Neural crest cell (in vitro differentiated cells): ENCODE measurements at places on chromosomes 6 and 20.

DNA sequence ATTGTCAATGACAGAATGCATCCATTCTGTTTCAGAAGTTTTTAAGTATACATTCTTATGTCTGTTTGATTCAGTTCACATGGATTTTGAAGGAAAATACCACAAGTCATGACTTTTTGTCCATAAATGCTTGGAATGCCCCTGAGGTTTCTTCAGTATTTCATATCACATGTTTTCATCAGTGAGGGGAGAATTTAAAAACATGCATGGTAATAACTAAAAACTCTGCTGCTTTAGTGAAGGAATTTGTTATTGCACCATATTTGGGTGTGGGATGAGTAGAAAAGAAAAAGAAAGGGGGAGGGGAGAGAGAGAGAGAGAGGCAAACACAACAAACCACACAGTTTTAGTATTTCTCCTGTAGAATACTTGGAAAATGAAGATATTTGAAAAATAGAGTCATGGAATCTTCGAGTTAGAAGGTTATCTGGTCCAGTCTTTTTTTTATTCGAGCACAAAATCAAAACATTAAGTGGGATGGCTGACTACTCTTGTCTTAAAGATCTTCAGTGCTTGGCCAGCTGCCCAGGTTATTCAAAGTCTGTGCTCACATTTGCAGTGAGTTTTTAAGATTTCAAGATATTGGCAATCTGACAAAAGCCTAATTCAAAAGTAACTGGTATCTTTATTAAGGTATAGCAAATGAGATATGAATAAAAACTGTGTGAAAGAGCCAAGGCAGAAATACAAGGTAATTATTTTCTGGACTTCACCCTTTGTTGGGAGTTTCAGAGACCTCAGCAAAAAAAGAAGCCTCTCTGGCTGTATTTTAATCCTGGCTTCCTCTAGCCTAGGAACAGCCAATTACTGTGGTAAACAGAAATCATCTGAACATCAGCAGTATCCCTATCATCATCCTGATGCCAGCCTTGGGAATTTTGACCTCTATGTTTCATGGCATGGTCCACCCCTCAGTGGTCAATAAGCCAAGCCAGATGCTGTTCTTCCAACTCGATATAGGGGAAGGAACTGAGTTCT lies 687.9 kb upstream of the CITED2 start:
- no peak for DNase-seq

- no peak for DNase-seq
Observed at GRCh38 chr6:168024951-168025510, 27.6 kb downstream of the KIF25 start.

DNA sequence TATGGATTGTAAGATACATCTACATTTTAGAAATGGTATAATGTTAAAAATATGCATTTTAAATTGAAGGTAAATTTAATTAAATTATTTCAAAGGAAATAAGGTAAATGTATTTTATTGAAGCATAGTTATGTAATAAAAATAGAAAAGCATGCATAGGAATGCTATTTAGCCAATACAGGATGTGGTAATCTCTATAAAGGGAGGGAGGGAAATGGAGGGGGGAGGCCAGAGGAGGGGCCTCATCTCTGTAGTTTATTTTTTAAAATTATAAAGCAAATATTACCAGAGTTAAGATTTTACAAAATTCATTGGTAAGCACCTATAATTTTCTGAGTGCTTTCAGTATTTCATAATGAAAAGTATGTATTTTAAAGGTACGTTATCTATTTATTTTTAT lies 27.2 kb downstream of the SLC16A10 start:
- DNase-seq = no peak

- DNase-seq = no peak
Observed at GRCh38 chr6:26268659-26269402, 96.2 kb upstream of the BTN3A2 start.

GRCh38 chr6:89596056-89596455 lies 42.5 kb downstream of the LYRM2 start:
- no peak for DNase-seq

DNA sequence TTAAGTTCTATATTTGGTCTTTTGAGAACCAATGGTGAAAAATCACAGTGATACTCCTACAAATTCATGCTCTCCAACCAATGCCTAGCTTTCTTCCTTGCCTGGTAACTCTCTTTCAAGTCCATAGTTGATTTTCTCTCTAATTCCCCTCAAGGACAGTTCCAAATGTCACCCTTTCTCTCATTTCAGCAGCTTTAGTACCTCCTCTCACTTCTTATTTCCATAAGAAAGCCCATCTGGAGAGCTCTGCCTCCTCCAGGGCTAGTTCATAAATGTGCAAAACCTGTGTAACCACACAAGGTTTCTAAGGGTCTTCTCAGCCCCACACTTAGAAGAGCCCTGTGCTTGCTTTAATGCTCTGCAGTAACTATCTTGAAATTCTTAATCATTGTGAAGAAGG lies 155.4 kb upstream of the PLCB4 start:
- no peak for DNase-seq
